ENCODE measurements at places on chromosomes 5 and 9.

DNA sequence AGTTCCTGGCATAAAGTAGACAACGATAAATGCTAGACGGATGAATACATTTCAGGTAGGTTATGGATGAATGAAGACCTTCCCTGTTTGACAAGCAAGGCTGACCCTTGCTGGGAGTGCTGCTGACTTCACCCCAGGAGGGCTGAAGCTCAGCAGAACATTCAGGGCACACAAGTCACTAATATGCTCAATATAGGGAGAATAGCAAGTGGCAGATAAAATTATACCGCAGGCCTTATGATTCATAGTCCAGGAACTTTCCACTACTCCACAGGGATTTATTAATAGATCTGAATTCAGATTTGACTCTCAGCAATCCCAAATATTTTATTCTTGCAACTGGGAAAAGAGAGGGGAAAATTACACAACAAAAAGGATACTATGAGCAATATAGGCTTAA is 38.2 kb upstream of the GRAMD2B start:
- no peak for DNase-seq

GRCh38 chr5:100902440-100903038 is 543 bp downstream of the ST8SIA4 start:
- DNase-seq = no peak

DNA sequence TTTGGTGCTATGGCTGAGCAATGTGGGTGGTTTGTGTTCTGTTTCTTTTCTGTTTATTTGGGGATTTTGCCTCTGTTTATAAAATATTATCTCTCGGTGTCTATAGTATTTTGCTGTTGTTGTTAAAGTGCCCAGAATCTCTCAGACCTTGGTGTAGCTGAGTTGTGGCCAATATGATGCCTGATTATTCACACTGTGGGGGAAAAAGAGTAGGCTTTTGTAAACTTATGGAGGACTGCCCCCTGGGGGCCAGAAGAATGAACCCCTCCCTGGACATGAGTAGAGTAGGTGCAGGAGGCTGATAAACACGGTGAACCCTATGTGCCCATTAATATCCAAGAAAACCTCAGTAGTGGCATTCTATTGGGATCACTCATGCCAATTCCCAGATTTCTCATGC is 49.0 kb upstream of the DPYSL3 start:
- no peak for DNase-seq

- no peak for DNase-seq
These were observed 623.8 kb upstream of the TYRP1 start for GRCh38 chr9:12069366-12069765.

GRCh38 chr9:128231638-128232527 is 28.7 kb downstream of the DNM1 start:
- no peak for DNase-seq

DNA sequence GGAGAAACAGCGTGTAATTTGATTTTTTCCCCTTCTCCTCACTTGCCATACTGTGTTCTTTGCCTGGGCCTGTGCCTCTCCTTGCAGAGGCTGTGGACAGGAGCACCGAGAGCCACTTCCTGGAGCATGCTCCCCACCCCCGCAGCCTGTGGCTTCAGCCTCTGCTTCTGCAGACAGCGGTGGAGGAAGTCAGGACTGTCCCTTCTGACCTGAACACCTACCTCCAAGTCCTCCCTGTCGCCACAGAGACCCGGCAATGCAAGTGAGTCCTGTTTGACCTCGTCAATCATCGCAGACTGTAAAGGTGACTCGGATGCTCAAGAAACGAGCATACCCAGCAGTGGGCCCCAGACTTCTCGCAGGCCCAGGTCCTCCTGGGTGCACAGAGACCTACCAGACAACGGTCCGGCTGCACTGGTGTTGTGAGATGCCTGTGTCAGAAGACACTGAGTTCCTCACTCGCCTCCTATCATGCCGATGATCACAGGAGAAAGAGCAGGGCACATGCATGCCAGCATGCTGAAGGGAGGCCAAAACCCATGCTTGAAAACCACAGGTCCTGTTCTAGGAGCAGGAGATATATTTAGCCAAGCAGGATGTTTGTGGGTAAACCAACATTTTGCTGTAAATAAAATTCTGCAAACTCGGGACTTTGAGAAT is 198.8 kb downstream of the AUH start:
- DNase-seq = no peak

DNA sequence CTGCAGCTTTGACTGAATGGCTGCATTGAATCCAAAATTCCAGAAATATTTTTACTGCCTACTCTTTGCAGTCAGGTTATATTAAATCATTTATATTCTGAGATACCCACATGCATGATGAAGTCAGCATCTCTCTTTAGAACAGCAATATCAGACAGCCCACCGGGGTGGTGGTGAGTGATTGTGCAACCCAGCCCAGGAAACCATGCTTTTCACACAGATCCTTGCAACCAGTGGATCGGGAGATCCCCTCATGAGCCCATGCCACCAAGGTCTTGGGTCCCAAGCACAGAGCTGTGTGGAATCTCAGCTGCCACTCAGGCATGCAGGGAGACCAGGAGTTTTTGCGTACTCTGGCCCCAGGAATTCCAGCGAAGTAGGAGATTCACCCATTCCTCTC is 226.5 kb downstream of the DTWD2 start:
- DNase-seq = no peak

DNA sequence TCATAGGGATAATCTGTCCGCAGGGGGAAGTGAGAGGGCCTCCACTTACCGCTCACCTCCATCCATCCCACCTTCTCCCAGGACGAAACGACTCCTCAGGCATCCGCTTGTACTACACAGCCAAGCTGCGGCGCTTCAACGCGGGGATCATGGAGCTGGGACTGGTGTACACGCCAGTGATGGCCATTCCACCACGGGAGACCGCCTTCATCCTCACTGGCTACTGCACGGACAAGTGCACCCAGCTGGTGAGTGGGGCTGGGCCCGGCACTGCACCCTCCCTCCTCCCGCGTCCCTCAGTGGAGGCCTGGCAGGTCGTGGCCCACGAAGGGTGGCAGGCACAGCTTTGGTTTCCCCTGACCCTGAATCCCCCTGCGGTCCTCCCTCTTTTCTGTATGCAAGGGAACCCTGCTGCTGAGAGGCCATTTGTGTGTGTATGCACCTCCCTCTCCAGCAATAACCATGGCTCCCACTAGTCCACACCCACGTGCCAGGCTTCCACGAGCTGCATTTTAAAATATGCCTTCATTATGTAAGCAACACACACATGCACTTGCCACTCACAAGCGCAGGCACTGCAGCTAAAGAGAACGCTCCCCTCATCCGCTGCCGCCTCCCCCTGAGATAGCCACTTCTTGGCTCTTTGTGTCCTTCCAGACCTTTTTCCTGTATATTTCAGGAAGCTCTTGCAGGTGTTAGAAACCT is 11.8 kb downstream of the DBH start:
- no peak for DNase-seq

- no peak for DNase-seq
These were observed 553.5 kb downstream of the CSNK1G3 start for GRCh38 chr5:124065508-124065907.

- DNase-seq = no peak
These were observed 391.2 kb upstream of the SGCD start for GRCh38 chr5:155935723-155936122.

- no peak for DNase-seq
These were observed 14.7 kb upstream of the BRD3OS start for GRCh38 chr9:134010310-134011173.

DNA sequence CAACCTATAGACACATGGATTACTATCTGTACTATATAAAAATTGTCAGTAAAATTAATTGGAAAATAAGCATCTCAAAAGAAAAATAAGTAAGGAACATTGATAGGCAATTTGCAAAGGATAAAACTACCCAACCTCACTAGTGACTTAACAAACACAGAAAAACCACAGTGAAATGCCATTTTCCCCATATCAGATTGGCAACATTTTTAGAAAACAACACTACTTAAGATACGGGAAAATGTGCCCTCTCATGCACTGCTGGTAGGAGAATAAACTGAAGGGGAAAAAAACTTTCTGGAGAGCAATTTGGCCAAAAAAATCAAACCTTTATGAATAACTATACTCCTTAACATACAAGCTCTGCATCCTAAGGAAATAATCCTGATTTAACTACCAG is 254.0 kb downstream of the DEPDC1B start:
- no peak for DNase-seq

GRCh38 chr9:21326526-21327139 is 8.6 kb downstream of the KLHL9 start:
- no peak for DNase-seq

GRCh38 chr5:60102961-60103693 is 209.6 kb upstream of the PDE4D start:
- no peak for DNase-seq

DNA sequence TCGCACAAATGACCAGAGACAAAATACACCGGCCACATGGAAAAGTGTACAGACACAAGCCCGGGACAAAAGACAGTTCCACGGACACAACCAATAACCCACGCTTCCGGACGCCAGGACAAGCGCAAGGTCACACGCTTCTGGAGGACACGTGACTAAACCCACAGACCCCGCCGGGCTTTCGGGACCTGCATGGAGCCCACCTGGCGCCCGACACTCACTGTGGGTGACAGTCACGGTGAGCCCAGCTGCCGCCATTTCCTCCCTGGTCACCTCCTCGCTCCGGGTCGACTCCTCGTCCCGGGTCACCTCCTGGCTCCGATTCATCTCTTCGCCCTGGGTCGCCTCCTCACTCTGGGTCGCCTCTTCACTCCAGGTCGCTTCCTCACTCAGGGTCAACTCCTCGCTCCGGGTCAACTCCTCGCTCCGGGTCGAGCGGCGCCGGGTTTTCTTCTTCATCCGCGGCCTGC is 470 bp downstream of the BAG1 start:
- peak; percentile 49 for DNase-seq

- no peak for DNase-seq
These were observed 263.4 kb downstream of the DEPDC1B start for GRCh38 chr5:60436518-60436917.

DNA sequence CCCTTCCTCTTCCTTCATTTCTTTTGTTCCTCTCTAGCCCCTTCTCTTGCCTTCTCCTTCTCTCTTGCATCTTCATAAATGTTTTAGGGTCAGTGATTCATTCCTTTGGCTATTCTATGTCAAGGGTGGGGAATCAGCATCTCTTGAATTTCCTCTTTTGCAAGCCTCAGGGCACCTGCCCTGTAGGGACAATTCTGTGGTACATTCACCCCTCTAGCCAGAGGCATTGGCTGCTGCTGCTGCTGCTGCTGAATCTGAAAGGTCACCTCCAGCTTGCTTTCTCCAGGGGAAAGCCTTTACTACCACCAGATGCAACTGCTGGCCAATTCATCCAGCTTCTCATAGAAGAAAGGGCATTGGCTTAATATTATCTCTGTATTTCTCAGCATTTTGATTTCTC is 87.3 kb downstream of the INSYN2B start:
- DNase-seq = no peak

GRCh38 chr9:124126648-124127646 is 115.4 kb downstream of the LHX2 start:
- peak; percentile 8 for DNase-seq

DNA sequence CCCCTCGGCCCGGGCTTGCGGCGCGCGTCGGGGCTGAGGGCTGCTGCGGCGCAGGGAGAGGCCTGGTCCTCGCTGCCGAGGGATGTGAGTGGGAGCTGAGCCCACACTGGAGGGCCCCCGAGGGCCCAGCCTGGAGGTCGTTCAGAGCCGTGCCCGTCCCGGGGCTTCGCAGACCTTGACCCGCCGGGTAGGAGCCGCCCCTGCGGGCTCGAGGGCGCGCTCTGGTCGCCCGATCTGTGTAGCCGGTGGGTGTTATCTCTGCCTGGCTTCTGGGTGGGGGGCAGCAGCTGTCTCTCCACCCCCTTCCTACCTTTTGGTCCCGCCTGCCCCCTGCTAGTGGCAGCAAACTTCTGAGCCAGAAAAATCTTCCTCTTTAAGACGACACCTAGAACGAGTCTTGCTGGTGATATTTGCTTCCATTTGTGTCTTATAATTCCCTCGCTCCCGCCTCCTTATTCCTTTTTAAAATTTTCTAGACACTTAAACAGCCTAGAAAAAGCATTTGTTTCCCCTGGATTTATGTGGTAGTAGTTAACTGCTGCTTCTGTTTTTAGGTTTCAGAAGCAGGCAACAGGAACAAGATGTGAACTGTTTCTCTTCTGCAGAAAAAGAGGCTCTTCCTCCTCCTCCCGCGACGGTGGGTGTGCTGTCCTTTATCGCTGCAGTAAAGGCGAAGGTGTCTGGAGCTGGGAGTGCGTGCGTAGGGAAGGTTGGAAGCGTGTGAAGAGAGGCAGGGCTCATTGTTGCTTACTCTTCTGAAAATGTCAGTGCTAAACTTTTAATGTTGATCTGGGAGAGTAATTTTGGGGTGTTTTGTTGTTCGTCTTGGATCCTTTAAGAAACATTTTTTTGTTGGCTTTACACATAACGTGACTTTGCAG is 554 bp downstream of the JAK2 start:
- no peak for DNase-seq

DNA sequence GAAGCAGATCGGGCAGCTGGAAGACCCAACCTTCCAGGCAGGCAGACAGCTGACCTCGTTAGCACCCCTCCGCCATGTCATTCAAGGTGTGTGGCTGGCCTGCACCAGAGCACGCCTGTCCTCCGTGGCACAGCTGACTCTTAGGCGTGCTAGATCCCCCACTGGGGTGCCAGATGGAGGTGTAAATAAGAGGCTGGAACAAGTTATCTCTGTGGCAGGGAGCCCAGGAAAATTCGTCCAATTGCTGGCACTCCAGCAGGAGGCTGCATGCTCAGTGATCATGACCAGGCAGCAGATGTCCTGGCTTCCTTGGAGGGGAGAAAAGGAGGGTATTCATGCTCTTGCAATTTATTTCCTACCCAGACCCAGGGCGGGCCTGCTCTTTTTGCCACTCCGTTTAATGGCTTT is 7.8 kb upstream of the ALDOB start:
- DNase-seq = no peak

- no peak for DNase-seq
These were observed 31.0 kb downstream of the EFCAB9 start for GRCh38 chr5:172224996-172225395.

DNA sequence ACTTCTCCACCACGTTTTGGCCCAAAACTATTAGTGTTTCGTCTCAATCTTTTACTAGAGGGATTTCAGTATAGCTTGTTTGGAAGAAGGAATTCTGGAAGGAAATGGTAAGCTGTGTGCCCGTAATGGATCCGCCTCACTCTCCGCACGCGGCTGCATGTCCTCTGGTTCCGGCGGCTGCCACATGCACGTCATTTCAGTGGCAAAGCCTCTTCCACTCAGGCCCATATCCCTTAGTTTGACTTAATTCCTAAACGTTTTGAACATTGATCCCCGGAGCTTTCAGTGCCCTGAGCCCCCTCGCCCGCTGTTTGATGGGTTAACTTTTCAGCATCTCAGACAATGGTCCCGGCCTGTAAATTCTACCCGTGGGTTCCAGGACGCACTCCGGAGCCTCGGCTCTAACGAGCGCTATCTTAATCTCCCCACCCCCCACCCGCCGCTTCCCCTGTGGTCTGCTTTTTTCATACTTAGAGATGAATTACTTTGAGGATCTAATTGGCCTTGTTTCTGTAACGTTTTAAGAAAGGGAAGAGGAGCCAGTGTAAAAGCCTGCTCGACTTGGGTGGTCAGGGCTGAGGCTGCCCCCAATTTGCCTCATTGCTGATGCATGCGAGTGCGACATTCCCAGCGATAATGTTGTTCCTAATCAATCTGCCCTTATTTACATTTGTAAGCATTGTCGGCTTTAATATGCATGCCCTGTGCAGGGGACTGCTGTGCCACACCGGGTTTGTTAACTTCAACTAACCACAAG is 4.6 kb downstream of the PTCH1 start:
- no peak for DNase-seq

GRCh38 chr9:72509053-72509452 is 12.4 kb upstream of the TMC1 start:
- DNase-seq = no peak

Measured in esophagus squamous epithelium (tissue), 5 donors.